ENCODE measurements at places on chromosomes 5 and 9.

GRCh38 chr5:97162045-97162444, 19.6 kb upstream of the LIX1 start:
- no peak for DNase-seq

DNA sequence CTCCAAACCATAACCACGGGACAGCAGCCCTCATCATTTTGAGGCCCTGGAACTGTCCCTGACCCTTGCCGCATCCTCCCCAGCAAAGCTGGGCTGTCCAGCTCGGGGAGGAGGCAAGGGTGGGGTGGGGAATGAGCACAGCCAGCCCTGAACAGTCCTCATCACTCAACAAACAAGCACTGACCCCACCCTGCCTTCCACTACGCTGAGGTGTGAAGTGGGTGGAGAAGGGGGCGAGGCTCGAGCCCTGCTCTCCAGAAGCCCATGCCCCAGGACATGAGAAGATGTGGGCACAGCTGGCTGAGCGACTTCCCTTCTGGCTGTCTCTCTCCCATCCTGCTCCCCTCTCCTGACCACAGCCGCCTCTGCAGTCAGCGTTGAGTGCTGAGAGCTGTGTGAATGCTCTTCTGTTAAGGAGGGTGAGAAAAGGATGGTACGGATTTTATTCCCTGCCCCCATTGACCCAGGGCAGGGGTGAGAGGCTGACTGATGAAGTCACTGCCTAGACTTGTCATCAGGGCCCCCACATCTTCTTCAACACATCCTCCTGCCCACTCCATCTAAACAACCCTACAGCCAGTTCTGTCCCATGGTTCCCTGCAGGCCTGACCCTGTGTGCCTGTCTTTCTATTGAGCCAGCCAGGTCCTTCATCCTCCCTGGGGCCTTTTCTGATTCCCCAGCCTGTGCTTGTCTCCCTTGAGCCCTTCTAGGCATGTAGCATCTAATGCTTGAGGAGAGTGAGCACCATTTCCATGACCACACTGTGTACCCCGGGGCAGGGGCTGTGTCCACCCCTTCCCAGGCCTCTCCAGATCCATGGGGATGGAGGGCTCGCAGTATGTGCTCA, 276.0 kb downstream of the FSTL4 start:
- DNase-seq, result no peak

DNA sequence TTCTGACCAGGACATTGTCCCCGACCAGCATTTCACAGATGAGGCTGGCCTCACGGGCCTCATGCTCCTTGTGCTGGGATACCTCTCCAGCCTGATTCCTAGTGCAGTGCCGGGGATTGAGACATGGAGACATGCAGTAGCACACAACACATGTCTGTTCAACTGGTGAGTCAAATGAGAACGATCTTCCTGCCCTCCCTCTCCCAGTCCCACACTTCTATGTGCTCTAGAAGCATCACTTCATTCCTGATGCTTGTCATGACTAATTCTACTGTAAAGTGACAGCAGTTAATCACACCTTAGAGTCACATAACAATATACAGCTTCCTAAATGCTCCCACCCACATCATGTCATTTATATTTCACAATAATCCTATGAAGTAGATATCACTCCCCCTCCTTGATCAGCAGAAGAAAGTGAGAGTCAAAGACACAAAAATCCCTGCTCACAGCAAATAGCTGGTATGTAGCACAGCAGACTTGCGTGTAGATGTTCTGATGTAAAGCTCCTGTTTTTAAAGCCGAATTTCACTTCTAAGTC, 101.8 kb downstream of the CCDC192 start:
- DNase-seq, result no peak

DNA sequence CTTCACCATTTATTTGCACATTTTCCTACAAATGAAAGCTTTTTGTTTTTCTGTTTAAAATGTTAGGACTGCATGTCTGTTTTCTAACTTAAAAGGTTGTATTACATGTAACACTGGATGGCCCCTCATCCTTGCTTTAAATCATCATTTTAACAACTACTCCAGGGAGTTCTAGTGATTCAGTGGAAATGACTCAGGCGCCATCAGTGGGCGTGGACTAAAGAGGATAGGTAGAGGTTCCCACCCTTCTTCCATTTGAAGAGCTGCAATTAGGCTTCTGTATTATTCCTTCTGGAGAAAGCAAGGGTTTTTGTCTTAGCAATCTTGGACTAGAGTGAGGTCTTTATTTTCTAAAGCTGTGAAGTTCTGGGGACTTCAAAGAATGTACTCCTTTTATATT, 213.7 kb downstream of the TMEM38B start:
- DNase-seq, result no peak

GRCh38 chr9:91156451-91157234, 205.1 kb downstream of the AUH start:
- no peak for DNase-seq

DNA sequence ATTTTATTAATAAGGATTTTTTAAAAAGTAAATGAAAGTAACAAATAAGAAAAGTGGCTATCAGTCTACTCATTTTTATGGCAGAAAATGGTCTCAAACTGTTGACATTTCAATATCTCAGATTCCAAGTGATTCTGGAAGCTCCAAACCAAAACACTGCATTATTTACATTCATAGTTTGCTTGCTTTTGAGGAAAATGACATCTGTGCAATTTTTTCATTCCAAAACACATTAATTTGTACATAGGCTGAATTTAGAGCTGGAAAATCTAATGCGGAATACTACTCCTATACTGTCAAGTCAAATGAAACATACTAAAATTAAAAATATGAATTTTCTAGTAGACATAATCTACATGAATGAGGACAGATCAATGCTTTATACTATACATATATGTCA, 1047.6 kb downstream of the CDH9 start:
- no peak for DNase-seq

- no peak for DNase-seq
These were observed 169.2 kb upstream of the RGMB start for GRCh38 chr5:98604301-98604700.

DNA sequence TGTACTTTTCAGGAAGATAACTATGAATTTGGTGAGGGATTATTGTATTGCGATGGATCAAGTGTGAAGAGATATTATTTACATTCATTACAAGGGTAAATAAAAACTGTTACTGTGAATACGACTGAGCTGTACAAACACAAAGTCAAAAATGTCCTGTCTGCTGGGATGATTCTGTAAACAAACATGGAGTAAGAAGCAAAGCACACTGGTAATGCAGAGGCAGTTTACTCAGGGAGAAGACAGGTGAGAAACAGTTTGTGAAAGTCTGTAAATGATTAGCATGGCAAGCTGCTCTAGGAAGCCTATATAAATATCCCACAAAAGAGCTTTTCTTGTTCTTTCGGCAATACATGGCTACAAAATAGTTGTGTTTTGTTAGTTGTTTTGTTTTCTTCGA, 115.4 kb upstream of the GNA14 start:
- DNase-seq, result no peak

DNA sequence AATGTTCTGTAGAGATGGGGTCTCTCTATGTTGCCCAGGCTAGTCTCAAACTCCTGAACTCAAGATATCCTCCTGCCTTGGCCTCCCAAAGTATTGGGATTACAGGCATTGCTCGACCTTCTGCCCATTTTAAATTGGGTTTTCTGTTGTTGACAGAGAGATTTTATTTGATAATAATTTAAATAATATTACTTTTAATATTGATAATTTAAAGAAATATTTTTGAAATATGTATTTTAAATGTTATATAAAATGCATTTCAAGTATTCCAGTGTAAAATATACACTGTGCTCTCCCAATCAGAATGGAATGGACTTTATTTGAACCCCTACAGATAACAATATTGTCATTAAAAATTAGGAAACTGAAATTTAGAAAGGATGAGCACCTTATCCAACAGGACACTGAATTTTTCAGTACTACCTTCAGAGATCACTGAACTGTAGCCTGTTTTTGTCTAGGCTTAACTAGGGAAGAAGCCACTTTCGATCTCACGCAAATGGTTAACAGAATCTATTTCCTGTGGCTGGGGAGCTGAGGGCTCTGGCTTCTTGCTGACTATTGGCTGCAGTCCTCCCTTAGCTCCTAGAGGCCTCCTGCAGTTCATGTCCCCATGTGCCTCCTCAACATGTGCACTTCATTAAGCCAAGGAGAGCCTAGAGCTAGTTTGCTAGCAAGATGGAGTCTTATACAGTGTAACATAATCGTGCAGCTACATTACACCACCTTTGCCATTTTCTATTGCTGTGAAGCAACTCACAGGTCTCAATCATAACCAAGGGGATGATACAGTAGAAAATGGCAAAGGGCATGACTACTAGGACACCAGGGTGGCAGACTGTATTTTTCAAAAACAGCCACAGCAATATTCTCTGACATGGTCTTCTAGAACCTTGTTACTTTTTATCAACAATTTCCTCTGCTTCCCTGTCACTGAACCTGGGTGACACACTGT, 150.0 kb downstream of the CDC42SE2 start:
- DNase-seq, result peak; percentile 39

- no peak for DNase-seq
These were observed 50.1 kb downstream of the PTTG1 start for GRCh38 chr5:160471761-160472160.

GRCh38 chr5:156677963-156678362, 172.1 kb upstream of the PPP1R2B start:
- DNase-seq, result no peak

All from GM06990 (cell line).